ENCODE measurements at places on chromosomes 11 and 22.

GRCh38 chr11:125679397-125679796, 1.2 kb downstream of the ACRV1 start:
- no peak for DNase-seq

DNA sequence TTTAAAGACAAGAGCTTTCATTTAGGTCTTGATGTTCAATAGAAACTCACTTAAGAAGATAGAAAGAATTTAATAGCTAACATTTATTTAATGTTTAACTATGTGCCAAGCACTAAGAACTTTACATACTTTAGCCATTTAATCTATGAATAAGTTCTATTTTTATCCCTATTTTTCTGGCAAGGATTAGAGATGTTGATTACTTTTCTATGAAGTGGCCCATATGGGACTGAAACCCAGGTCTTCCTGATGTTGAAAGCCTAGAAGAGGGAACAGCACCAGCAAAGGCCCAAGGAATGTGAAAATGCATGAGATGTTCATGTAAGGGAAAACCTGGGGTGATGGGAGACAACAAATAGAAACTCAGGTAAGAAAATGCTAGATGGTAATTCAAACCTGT, 15.4 kb upstream of the TBCEL start:
- no peak for DNase-seq

- no peak for DNase-seq
Observed at GRCh38 chr11:46800177-46800576, 45.9 kb downstream of the CKAP5 start.

DNA sequence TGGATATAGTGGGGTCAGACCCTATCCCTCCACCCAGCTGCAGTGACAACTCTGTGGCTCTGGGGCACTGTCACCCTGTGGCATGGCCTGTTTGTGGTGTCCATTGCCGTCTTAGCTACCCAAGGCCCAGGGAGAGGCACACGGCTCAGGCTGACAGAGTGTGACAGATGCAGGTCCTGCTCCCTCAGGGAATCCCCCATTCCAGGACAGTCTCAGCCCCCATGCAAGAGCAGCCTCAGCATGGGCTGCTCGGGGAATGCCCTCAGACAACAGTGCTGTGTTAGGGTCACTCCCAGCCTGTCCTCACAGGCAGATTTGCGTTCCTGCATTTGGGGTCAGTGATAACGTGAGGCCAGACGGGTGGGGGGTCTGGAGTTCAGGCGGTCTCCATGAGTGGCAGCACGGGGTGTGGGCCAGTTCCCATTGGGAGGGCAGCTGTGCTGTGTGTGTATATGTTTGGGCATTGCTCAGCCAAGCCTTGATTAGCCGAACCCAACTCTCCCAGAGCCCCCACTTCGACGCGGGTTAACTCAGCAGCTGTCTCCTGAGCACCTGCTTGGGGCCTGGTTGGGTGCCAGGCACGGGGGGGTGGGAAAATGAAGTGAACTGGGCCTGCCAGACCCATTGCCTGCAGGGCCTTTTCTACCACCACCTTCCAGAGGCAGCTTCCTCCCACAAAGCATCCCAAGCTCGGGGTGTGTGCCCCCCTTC, 5.3 kb upstream of the KCNQ1OT1 start:
- no peak for DNase-seq

GRCh38 chr11:72598906-72599305, 75.3 kb downstream of the PDE2A start:
- DNase-seq, result no peak

DNA sequence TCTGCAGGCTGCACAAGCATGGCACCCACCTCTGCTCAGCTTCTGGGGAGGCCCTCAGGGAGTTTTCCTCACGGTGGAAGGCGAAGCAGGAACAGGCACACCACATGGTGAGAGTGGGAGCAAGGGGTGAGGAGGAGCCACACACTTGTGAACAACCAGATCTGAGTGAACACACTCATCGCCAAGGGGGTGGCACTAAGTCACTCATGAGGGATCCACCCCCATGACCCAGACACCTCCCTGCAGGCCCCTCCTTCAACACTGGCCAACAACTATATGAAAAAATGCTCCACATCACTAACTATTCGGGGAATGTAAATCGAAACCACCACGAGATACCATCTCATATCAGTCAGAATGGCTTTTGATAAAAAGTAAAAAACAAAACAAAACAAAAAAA, 722 bp upstream of the KRTAP5-2 start:
- DNase-seq, result no peak

GRCh38 chr11:62419943-62420342, 1.1 kb downstream of the SCGB1A1 start:
- DNase-seq, result no peak

DNA sequence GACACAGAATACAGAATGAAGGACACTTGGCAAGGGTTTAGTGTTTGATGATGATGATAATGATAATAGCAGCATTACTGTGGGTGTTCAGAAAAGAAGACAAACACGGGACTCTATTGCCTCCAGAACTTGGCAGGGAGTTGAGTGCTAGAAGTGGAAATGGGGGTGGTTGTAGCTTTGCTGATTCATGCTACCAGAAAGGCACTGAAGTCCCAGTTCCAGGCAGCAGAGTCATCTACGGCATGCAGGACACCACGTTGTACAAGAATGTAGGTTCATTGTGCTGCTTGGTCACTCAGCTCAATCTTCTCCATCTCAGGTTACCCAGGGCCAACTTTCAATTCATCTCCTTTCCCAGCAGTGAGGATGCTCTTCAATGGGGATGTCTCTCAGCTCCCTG, 115.7 kb downstream of the NTM start:
- DNase-seq, result no peak

GRCh38 chr11:117045196-117045595, 53.0 kb downstream of the SIK3 start:
- DNase-seq, result peak; percentile 49

- DNase-seq, result no peak
Observed at GRCh38 chr22:24201681-24202614, 20.7 kb downstream of the SUSD2 start.

GRCh38 chr11:16909359-16910035, 104.7 kb downstream of the PLEKHA7 start:
- no peak for DNase-seq

DNA sequence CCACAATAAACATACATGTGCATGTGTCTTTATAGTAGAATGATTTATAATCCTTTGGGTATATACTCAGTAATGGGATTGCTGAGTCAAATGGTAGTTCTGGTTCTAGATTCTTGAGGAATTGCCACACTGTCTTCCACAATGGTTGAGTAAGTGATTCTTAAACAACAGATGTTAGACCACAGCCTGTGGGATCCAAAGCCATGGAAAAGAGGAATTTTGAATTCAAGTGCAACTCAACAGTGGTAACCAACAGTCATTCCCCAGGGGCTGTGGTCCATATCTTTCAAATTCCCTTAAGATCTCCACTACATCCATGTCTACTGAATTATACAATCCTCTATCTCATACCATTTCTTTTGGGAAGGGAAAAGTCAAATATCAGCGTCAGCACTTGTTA, 321.5 kb downstream of the LARGE1 start:
- no peak for DNase-seq

- no peak for DNase-seq
Observed at GRCh38 chr22:44839061-44839460, 86.7 kb downstream of the ARHGAP8 start.

DNA sequence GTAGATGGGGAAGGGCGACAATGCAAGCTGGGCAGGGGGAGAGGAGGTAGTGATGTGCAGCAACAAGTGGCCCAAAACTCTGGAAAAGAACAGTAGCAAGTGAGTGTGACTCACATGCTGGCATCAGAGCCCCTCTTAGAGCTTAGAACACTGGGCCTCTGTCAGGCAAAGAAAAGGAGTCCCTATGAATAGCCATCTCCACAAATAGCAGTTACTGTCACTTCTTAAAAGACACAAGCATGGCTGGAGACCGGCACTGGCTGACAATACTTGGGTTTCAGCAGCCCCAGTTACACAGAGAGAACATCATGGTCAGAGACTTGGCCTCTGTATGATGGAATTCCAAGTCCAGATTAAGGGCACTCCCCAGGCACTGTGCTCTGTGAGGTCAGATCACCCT, 58.2 kb downstream of the PRCP start:
- peak; percentile 91 for DNase-seq

GRCh38 chr22:32764330-32765131, 37.0 kb upstream of the TIMP3 start:
- DNase-seq, result no peak

DNA sequence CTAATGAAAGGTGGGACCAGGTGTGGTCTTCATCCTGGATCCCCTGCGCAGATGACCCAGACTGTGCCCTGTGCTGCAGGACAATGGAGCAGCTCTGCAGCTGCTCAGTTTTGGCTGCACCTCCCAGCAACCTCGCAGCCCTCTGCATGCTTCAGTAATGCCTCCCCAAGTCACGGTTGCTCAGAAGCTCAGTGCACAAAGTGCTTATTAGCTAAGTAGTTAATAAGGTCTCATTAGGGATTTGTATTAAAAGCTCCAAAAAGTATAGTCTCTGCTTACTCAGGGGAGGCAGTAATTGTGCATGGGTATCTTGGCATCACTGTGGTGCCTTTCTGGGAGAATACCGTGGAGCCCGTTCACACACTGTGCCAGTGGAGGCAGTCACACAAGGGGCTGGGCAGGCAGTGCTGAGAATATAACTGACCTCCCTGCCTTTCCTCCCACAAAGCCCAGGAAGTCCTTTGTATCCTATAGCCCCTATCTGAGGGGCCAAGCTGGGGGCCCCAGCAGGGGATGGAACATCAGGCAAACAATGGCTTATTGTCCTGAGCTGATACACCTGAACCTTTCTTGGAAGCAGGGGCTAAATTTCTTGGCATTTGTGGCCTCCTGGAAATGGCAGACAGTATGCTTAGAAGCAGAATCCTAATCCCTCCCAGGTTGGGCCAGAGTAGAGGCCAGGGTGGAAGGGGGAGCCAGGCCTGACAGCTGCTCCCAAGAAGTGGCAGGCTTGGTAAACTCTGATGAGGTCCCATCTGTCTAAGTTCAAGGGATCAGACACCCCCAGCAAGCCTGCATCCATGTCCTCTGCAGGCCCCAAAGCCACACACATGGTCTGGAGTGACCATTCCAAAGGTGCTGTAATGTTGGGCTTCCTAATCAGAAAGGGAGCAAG, 125.5 kb upstream of the PARVA start:
- DNase-seq, result no peak

GRCh38 chr11:132864811-132865576, 667.3 kb downstream of the OPCML start:
- no peak for DNase-seq

DNA sequence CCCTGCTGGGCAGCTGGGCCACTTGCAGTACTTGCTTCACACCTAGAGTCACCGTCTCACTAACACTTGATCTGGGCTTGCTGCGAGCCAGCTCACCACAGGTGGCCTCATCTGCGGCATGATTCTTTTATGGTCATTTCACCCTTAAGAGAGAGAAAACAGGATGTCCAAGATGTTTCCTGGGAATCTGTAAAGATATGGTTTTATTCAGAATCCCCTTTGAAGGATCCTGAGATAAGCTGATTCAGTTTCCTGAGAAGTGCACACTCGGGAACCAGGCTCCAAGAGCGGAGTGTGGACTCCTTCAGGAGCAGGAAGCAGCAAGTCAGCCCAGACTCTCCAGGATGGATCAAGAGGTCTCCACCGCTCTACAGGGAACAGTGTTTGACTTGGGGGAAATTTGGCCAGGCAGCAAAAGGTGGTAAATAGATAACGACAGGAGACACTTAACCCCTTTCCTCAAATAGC, 21.8 kb upstream of the TP53AIP1 start:
- DNase-seq, result no peak

- DNase-seq, result no peak
Observed at GRCh38 chr11:124669193-124669592, 4.3 kb downstream of the SIAE start.

- peak; percentile 81 for DNase-seq
Observed at GRCh38 chr11:32892355-32893092, at the start of gene QSER1. Gene QSER1 (plus strand): TSS chr11:32892811. CDS start chr11:32893126, 315 bp downstream.

DNA sequence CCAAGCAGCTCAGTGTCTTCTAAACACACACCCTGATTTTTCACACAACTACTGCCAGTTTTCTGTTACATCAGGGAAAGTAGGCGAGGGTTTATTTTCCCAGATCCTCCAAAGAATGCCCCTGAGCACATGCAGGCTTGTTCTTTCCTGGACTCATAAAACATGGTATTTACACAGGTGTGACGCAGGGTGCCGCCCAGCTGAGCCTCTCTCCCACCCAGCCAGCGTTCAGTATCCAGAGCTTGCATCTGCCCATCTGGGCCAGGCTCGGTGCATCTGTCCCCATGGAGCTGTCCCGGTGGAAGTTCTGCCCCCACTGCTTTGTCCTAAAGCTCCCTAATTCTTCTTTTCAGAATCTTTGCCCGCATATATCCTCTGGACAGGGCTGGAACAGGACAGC, 44.8 kb upstream of the ISX start:
- no peak for DNase-seq

- no peak for DNase-seq
Observed at GRCh38 chr11:60864856-60865513, 2.4 kb upstream of the ZP1 start.

GRCh38 chr11:128867277-128867676, at the start of gene KCNJ1:
Gene KCNJ1 (minus strand): TSS chr11:128867296. CDS start chr11:128840243, 27,053 bp downstream.
- no peak for DNase-seq

DNA sequence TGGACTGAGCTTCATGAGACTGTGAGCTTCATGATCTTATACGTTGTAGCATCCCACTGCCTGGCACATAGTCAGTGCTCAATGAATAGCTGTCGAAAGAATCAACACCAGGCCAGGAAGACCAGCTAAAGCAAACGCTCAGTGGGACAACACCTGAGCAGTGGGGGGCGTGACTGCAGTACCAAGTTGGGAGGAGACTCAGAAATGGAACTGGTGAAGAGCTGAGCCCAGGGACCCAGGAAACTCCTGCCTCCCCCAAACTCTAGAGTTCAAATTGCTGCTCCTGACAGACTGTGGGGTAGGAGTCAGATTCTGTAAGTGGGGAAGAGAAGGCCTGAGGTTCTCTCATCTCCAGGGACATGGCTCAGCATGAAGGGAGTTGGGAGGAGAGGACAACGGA, 59.3 kb downstream of the MORC2 start:
- DNase-seq, result no peak

- DNase-seq, result peak; percentile 84
Observed at GRCh38 chr11:45899448-45900174, 7.5 kb downstream of the FREY1 start.

- DNase-seq, result no peak
Observed at GRCh38 chr11:81647374-81647773, 1086.3 kb downstream of the FAM181B start.

DNA sequence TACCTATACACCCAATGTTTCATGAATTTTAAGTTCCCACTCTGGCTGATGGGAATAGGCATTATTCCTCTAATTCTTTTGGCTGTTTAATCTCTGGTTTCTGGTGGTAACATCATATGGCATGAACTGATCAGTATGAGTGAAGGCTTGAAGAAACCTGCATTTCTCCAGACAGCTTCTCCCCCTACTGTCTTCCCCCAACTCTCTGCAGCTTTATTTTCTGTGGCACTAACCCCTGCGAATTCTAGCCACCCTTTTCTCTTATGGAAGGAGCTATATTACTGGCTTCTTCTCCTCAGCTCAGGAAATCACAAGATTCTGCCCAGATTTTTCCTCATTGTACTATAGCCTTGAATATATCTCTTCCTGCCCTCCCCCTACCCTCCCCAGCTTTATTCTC, 57.1 kb downstream of the CASP12 start:
- DNase-seq, result no peak

- DNase-seq, result no peak
Observed at GRCh38 chr11:99592266-99592665, 571.5 kb downstream of the CNTN5 start.

All from hippocampal formation (tissue), 2 donors.